ENCODE measurements at places on chromosomes 4 and X. TPM values are rescaled to one million over a fixed set of nuclear protein-coding genes. Genes with fewer than 3 reads are reported as not detected.

The LGI2 gene
- total RNA-seq = not detected

DNA sequence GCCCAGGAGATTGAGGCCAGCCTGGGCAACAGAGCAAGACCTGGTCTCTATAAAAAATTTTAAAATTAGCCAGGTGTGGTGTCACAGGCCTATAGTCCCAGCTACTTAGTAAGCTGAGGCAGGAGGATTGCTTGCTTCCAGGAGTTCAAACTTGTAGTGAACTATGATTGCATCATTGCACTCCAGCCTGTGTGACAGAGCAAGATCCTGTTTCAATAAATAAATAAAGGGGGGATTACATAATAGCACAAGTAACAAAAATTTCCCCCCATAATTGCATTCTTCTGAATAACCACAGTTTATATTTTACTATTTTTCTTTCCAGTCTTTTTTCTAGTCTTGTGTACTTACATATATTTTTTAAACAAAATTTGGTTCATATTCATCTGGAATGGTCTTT lies 135.6 kb downstream of the CHIC2 start:
- DNase-seq = no peak

The TRIM75 gene
- total RNA-seq = not detected

DNA sequence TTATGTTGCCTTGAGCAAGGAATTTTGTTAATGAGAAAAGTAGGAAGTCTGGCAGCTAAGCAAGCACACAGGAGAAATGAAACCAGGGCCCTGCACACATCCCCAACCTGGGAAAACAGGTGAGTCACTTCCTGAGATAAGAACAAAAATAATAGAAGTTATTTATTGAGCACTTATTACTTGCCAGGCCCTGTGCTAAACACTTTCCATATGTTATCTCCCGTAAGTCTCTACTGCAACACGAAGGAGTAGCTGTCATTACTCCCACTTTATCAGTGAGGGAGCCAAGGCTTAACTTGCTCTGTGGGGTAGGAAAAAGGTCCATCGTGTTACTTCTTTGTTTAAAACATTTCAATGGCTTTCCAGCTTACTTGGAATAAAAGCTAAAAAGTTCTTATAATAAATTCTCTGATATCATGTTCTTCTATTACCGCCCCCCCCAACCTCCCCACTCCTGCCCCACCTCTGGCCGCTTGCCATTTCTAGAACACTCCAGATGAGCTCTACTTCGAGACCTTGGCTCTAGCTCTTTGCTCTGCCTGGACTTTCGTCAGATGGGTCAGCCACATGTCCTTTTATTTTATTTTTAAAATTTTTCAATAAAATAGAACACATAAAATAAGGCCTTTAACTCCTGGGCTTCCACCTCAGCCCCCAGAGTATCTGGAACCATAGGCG lies 36.3 kb upstream of the PLAC8 start:
- no peak for DNase-seq

Measured in CD4-positive, alpha-beta T cell (primary cell).